ENCODE measurements at places on chromosomes 3 and 15. TPM values are rescaled to one million over a fixed set of nuclear protein-coding genes. Genes with fewer than 3 reads are reported as not detected.
A peak's percentile ranks its signal among the peaks of the same experiment; 100 is the strongest.

- no peak overlapping the region for H3K4me3 ChIP-seq
- H3K36me3 ChIP-seq: no peaks in the 10 kb centered on the region
- H3K4me1 ChIP-seq: no peaks in the 10 kb centered on the region
- no peaks in the 10 kb centered on the region for H3K27me3 ChIP-seq
Observed at GRCh38 chr3:44416031-44417030, 61.1 kb downstream of the ZNF445 start.

GRCh38 chr3:30639937-30640336 lies 33.5 kb downstream of the TGFBR2 start:
- peaks cover 48% of the 10 kb centered on the region for H3K36me3 ChIP-seq
- H3K4me1 ChIP-seq: peaks cover 99% of the 10 kb centered on the region
- H3K27me3 ChIP-seq: no peaks in the 10 kb centered on the region
- no peak for DNase-seq
- H3K27ac ChIP-seq: peak overlapping the region; percentile 91

GRCh38 chr15:59723687-59724346 lies 34.7 kb upstream of the BNIP2 start:
- peaks cover 8% of the 10 kb centered on the region for H3K27me3 ChIP-seq
- H3K36me3 ChIP-seq: no peaks in the 10 kb centered on the region

GRCh38 chr3:63135367-63135766 lies 142.7 kb upstream of the SYNPR start:
- H3K4me3 ChIP-seq: no peak overlapping the region
- no peak overlapping the region for H3K27ac ChIP-seq
- H3K27me3 ChIP-seq: no peaks in the 10 kb centered on the region
- DNase-seq: no peak

DNA sequence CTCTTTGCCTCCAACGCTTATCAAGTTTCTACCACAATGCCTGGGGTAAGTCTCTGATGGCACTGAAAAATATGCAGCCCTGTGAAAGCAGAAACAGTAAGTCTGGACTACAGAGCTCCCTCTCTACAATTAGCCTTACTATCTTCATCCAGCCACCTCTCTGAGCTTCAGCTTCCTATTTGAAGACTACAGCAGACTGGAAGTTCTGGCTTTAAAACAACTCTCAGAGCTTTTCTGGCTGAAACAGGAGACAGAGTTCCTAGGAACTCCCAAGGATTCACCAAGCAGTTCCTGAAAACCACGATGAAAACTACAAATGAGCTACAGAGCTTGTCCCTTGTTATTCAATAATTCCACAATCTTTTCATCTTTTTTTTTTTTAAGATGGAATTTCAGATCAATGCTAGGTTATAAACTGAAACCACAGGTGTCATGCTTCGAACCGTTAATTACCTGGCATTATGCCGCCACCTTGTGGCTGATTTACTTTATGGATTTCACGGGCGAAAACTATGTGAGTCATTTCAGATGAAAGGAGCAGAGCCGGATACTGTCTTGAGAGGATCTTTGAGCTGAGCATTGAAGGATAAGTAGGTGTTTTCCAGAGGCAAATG lies 3.9 kb downstream of the CRYGS start:
- no peak overlapping the region for H3K4me3 ChIP-seq
- peaks cover 10% of the 10 kb centered on the region for H3K36me3 ChIP-seq
- DNase-seq: peak; percentile 55
- no peaks in the 10 kb centered on the region for H3K27me3 ChIP-seq
- peaks cover 35% of the 10 kb centered on the region for H3K4me1 ChIP-seq

- H3K36me3 ChIP-seq: peaks cover 4% of the 10 kb centered on the region
- no peaks in the 10 kb centered on the region for H3K27me3 ChIP-seq
- no peak overlapping the region for H3K4me3 ChIP-seq
Observed at GRCh38 chr3:128402319-128402718, 64.4 kb downstream of the DNAJB8 start.

DNA sequence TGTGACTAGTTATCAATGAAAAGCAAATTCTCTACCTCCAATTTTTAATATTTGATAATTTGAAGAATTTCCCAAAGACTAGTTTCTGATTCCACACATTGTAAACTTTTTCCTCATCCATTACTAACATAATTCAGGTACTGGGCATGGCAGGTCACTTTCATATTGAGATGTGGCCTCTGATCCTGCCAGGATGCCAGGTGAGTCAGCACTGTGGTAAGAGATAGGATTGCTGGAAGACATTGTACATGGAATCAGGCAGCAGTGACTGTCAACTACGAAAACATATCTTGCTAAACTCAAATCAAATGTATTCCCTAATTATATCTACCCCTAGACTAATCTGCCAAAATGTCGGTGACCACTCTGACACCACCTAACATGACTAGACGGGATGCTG lies 33.2 kb upstream of the POU1F1 start:
- no peaks in the 10 kb centered on the region for H3K4me1 ChIP-seq
- no peak for DNase-seq
- no peak overlapping the region for H3K4me3 ChIP-seq
- H3K36me3 ChIP-seq: no peaks in the 10 kb centered on the region
- peaks cover 8% of the 10 kb centered on the region for H3K27me3 ChIP-seq

DNA sequence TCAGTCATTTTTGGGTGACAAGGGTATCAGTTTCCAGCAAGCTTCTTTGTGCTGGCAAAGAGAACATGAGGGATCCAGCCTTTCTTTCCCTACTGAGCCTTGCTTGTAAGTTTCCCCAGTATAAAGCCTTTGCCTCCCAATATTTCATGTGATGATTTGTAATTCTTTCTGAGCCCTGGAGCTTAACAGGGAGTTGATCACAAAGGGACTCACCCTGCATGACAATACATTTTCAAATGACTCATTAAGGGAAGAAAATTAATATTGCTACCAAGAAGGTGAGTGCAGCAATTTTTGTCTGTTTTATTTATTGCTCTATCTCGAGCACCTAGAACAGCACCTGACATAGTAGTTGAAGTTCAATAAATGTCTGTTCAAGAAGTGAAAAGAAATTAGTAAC lies 27.7 kb downstream of the OXSM start:
- DNase-seq: no peak
- peaks cover 2% of the 10 kb centered on the region for H3K27me3 ChIP-seq
- no peaks in the 10 kb centered on the region for H3K36me3 ChIP-seq
- no peak overlapping the region for H3K27ac ChIP-seq
- no peaks in the 10 kb centered on the region for H3K4me1 ChIP-seq
- no peak overlapping the region for H3K4me3 ChIP-seq

DNA sequence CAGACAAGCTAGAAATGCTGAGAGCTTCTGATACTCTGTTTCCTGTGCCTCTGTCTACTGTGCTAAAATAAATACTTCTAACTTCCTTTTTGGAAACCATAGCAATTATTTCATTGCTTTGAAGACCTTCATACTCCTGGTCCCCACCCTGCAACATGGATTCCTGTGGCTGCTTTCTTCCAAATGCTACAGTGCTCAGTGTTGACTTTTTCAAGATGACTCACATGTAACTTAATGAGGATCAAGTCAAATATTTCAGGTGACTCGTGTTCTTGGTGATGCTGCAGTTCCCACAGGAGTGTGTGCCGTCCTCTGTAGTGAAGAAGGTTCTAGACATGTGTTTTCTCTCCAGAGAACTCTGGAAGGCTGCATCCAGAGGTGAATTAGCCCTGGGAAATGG lies 288.6 kb downstream of the CLSTN2 start:
- H3K27ac ChIP-seq: no peak overlapping the region
- H3K27me3 ChIP-seq: peaks cover 3% of the 10 kb centered on the region
- H3K4me3 ChIP-seq: no peak overlapping the region
- DNase-seq: no peak
- no peaks in the 10 kb centered on the region for H3K4me1 ChIP-seq
- H3K36me3 ChIP-seq: no peaks in the 10 kb centered on the region

- no peak overlapping the region for H3K4me3 ChIP-seq
- no peak for DNase-seq
- no peaks in the 10 kb centered on the region for H3K4me1 ChIP-seq
- no peaks in the 10 kb centered on the region for H3K27me3 ChIP-seq
Observed at GRCh38 chr3:100124201-100124761, 10.0 kb upstream of the FILIP1L start.

GRCh38 chr3:150223558-150223957 lies 184.5 kb upstream of the TSC22D2 start:
- peaks cover 47% of the 10 kb centered on the region for H3K27me3 ChIP-seq
- H3K4me1 ChIP-seq: peaks cover 6% of the 10 kb centered on the region
- H3K36me3 ChIP-seq: no peaks in the 10 kb centered on the region
- DNase-seq: no peak

GRCh38 chr3:98070840-98071239 lies 16.1 kb upstream of the OR5AC2 start:
- H3K4me3 ChIP-seq: no peak overlapping the region
- no peak overlapping the region for H3K27ac ChIP-seq
- no peaks in the 10 kb centered on the region for H3K4me1 ChIP-seq
- no peaks in the 10 kb centered on the region for H3K27me3 ChIP-seq
- no peaks in the 10 kb centered on the region for H3K36me3 ChIP-seq

DNA sequence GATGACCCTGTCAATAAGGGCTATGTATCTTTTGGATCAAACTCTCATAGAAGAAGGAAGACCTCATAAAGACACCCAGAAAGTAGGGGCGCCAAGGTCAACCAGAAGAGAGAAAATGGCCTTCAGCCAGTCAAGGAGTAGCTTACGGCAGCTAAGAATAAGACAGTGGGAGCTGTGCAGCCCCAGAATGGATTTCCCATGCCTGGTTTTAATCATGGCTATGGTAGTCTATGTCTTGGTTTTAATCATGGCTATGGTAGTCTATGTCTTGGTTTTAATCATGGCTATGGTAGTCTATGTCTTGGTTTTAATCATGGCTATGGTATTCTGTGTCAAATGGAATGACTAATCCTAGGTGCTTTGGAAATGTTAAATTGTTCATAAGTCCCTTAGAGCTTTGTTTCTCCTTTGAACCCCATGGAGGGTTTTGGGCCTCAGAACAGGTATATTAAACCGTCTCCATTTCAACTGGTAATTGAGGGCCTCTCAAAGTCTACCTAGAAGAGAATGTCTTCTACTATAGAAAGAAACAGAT lies 742.0 kb upstream of the CFAP20DC start:
- no peak overlapping the region for H3K27ac ChIP-seq
- no peaks in the 10 kb centered on the region for H3K27me3 ChIP-seq
- no peak for DNase-seq

DNA sequence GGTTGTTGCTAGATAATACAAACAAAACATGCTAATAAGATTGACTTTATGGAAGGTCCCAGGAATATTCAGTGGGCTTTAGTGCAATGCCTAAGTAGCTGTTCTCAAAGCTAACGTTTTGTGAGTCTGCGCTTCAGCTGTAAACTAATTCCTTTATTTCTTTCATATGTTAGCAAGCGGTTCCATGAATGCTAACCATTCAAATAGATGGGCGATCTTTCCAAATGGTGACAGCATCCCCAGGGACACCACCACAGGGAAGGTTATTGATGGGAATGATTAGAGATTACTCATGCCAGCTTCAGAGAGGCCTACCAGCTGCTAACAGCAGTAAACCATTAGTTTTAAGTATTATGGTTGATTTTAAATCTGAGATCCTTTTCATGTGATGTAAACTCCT lies 405.7 kb upstream of the MCTP2 start:
- H3K4me3 ChIP-seq: no peak overlapping the region
- H3K27ac ChIP-seq: no peak overlapping the region
- H3K27me3 ChIP-seq: no peaks in the 10 kb centered on the region
- DNase-seq: no peak

- H3K27me3 ChIP-seq: no peaks in the 10 kb centered on the region
- H3K27ac ChIP-seq: no peak overlapping the region
- H3K36me3 ChIP-seq: no peaks in the 10 kb centered on the region
- H3K4me1 ChIP-seq: no peaks in the 10 kb centered on the region
Observed at GRCh38 chr15:88834211-88834812, 31.1 kb downstream of the ACAN start.

GRCh38 chr3:12507591-12508281 lies 23.5 kb downstream of the TSEN2 start:
- H3K36me3 ChIP-seq: peaks cover 69% of the 10 kb centered on the region
- no peaks in the 10 kb centered on the region for H3K4me1 ChIP-seq
- H3K27me3 ChIP-seq: no peaks in the 10 kb centered on the region
- no peak for DNase-seq
- H3K27ac ChIP-seq: no peak overlapping the region

GRCh38 chr3:133410191-133410892 lies 10.5 kb downstream of the BFSP2 start:
- H3K4me3 ChIP-seq: no peak overlapping the region
- no peaks in the 10 kb centered on the region for H3K36me3 ChIP-seq
- H3K4me1 ChIP-seq: peaks cover 6% of the 10 kb centered on the region
- no peak for DNase-seq
- H3K27me3 ChIP-seq: peaks cover 4% of the 10 kb centered on the region

GRCh38 chr3:190188197-190188596 lies 67.5 kb upstream of the P3H2 start:
- no peaks in the 10 kb centered on the region for H3K36me3 ChIP-seq
- DNase-seq: no peak
- H3K4me3 ChIP-seq: no peak overlapping the region
- no peaks in the 10 kb centered on the region for H3K27me3 ChIP-seq
- no peak overlapping the region for H3K27ac ChIP-seq

DNA sequence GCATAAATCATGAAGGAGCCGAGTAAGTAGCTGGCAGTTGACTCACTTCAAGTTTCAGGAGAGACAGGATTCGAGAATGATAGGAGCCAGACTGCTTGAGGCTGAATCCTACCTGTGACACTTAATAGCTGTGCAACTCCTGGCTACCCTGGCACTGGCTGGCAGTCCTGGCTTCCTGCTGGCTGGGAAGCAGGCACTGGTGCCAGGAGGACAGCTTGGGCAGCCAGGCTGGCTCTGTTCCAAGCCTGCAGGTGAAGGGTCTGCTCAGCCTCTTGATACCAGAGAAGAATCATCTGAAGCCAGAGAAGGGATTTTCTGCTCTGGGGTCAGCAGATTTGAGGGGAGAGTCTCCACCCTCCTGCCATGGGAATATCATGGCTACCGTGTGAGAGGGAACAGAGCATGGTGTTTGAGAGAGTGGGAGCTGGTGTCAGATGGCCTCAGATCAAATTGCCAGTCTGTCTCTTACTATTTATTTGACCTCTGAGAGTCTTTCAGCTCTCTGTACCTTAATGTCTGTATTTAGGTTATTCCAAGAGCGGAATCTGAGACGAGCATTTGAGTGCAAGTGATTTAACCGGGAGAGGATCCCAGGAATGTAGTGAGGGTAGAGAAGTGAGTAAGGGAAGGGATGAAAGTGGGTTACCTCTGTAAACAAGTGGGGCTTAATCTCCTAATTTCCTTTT lies 4.4 kb upstream of the XIRP1 start:
- no peak for DNase-seq
- H3K4me3 ChIP-seq: no peak overlapping the region
- H3K27me3 ChIP-seq: peaks cover 11% of the 10 kb centered on the region
- H3K27ac ChIP-seq: no peak overlapping the region
- no peaks in the 10 kb centered on the region for H3K36me3 ChIP-seq
- peaks cover 11% of the 10 kb centered on the region for H3K4me1 ChIP-seq

- no peak for DNase-seq
- H3K4me1 ChIP-seq: no peaks in the 10 kb centered on the region
- no peak overlapping the region for H3K27ac ChIP-seq
- no peaks in the 10 kb centered on the region for H3K36me3 ChIP-seq
Observed at GRCh38 chr15:80844011-80844732, 65.0 kb downstream of the CEMIP start.

GRCh38 chr3:138180375-138181029 lies 5.8 kb upstream of the DBR1 start:
- H3K27ac ChIP-seq: no peak overlapping the region
- no peaks in the 10 kb centered on the region for H3K36me3 ChIP-seq
- peaks cover 3% of the 10 kb centered on the region for H3K27me3 ChIP-seq
- no peak for DNase-seq
- no peak overlapping the region for H3K4me3 ChIP-seq

Gene ROPN1
- not detected for total RNA-seq

Gene SLC28A1
- not detected for total RNA-seq

Gene TUSC7
- not detected for total RNA-seq

Gene CX3CR1
- 0.38 TPM for total RNA-seq

Gene FBXW12
- not detected for total RNA-seq

Gene C2CD4A
- total RNA-seq: not detected

Gene SQOR
- total RNA-seq: 44.9 TPM

Data from activated B cell treated with CpG ODN at 0.5 μM for 24 hours (primary cell).